ENCODE measurements at places on chromosomes 6 and 20.

- no peak overlapping the region for H3K4me3 ChIP-seq
- H3K4me1 ChIP-seq = no peaks in the 10 kb centered on the region
- no peaks in the 10 kb centered on the region for H3K27me3 ChIP-seq
- DNase-seq = no peak
- H3K36me3 ChIP-seq = no peaks in the 10 kb centered on the region
Observed at GRCh38 chr6:131226459-131227157, 91.3 kb downstream of the AKAP7 start.

DNA sequence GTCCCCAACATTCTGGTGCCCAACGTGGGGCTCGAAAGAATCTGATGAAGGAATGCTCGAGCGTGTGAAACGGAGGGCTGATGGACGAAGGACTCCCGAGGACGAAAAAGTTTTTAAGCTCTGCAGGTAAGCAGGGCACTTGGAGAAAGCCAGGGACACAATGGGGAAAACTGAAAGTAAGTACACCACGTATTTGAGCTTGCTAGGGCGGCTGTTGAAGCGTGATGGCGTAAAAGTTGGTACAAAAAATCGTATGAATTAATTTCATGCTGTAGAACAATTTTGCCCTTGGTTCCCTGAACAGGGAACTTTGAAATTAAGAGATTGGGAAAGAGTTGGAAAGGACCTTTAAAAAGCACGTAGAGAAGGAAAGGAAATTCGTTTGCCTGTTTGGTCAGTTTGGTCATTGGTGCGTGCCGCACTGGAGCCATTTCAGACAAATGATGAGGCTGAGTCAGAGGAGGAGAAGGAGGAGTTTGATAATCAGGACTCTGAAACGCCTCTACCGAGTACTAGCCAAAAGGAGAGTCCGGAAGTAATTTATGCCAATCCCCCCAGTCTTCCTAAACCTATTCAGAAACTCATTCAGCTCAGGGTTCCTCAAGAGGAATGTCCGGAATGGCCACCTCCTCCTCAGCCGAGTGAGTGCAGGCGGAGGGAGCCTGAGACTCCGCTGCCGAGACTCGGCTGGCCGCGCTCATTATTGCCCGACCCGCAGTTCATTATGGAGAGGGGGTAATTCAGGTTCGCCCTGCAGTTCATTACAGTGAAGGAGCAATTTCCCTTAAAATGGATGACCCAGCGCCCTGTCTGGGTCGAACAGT is 59.2 kb upstream of the PRSS16 start:
- DNase-seq = peak; percentile 21
- H3K27ac ChIP-seq = no peak overlapping the region
- H3K36me3 ChIP-seq = no peaks in the 10 kb centered on the region
- peak overlapping the region; percentile 82 for H3K4me3 ChIP-seq

DNA sequence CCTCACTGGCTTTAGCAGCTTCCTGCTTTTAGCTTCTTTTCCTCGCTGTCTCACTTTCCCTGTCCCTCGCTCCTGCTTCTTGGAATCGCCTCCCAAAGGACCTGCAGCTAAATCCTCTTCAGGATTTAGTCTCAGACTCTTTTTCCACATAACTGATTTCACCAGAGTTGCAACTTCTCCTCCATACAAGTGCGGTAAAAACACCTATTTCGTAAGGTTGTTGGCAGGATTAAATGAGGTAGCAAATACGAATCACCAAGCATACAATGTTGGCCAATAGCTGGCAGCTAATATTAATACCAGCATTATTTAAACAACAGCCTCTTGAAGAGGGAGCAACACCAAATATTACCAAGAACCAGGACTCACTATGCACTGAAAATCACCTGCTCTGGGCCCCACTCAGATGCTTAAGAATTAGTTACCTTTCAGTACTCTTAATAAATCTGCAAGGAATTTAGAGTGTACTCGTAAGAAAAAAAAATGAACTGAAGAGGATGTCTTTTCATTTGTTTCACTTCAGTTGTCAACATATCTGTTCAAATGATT is 123.0 kb downstream of the DTNBP1 start:
- H3K27me3 ChIP-seq = no peaks in the 10 kb centered on the region
- no peak overlapping the region for H3K27ac ChIP-seq
- DNase-seq = no peak
- H3K36me3 ChIP-seq = no peaks in the 10 kb centered on the region
- no peaks in the 10 kb centered on the region for H3K4me1 ChIP-seq

- H3K4me3 ChIP-seq = no peak overlapping the region
- H3K27ac ChIP-seq = no peak overlapping the region
- no peaks in the 10 kb centered on the region for H3K27me3 ChIP-seq
- no peaks in the 10 kb centered on the region for H3K4me1 ChIP-seq
- DNase-seq = no peak
Observed at GRCh38 chr6:148884461-148884860, 137.6 kb downstream of the UST start.

DNA sequence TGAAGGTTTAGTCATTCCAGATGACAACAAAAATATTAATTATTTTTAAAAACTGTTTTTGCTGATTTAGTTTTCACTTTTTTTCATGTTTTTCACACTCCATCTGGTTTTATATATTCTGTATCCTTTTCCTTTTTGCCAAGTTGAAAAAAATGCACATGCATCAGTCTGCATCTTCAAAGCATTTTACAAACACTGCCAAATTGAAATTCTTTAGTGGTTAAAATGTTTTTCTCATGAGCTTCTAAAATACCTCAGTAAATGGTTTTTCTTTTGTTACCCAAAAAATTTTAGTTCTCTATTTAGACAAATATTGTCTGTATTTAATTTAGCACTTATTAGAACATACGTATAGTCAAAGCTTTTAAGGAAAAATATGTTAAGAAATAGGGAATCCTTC is 386.9 kb upstream of the HSF2 start:
- no peak for DNase-seq
- no peak overlapping the region for H3K4me3 ChIP-seq
- no peaks in the 10 kb centered on the region for H3K27me3 ChIP-seq

GRCh38 chr6:85115876-85116275 is 334.0 kb upstream of the NT5E start:
- no peak overlapping the region for H3K4me3 ChIP-seq
- H3K4me1 ChIP-seq = no peaks in the 10 kb centered on the region
- DNase-seq = no peak
- H3K36me3 ChIP-seq = no peaks in the 10 kb centered on the region
- H3K27ac ChIP-seq = no peak overlapping the region
